ENCODE measurements at places on chromosomes 7 and 10.

GRCh38 chr10:70330671-70331070, 46.9 kb upstream of the NPFFR1 start:
- DNase-seq = no peak

DNA sequence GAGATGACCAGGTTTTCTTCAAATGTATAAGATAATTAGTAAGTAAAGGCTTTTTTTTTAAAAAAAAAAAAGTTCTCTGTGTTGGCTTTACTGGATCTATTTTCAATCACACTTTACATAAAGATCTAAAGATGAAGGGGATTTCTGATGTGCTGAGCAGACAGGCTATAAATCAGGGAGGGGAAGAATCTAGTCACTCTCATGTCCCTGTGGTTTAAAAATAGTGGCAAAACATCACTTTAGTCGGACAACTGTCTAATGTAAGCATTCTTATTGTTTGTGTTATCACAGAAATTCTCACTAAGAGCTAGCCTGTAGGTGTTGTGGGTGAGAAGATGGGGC, 132.7 kb downstream of the ICA1 start:
- DNase-seq = no peak

- DNase-seq = no peak
Observed at GRCh38 chr7:136870866-136871487, 2.5 kb downstream of the CHRM2 start.

DNA sequence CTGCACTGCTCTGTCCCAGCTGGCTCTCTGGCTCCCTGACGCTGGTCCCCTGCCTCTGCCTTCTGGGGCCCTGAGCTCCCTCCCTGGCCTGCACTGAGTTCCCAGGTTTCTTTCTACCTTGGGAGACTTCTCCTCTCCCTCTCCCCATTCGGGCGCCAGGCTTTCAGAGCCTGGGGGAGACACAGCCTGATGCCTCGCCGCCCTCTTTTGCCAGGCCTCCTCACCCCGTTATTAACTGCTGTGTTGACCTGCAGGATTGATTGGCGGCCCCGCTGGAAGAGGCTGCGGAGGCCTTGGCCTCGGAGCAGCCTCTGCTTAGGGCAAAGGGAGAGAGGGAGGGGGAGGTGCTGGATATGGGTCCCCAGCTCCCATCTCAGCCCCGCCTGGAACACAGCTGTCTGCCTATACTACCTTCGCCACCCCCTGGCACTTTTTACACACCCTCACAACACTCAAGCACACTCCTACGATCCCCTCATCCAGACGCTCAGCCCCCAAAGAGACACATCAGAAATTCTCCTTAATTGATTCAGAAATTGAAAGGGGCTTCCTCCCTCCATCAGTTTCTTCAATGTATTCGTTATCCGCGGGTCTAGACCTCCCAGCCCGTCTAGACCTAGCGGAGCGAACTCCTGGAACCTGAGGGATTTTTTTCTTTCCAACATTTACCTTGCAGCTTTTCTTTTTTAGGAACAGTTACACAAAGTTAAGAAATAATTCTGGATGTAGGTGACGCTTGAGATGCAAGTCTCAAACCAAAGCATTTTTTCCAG, 7.1 kb upstream of the PAX2 start:
- no peak for DNase-seq

- DNase-seq = no peak
Observed at GRCh38 chr7:2729893-2730716, 42.1 kb downstream of the AMZ1 start.

- no peak for DNase-seq
Observed at GRCh38 chr10:89985446-89985845, 284.1 kb downstream of the KIF20B start.

GRCh38 chr7:135745703-135746312, 2.8 kb downstream of the FAM180A start:
- no peak for DNase-seq

- no peak for DNase-seq
Observed at GRCh38 chr7:91343420-91343960, 79.3 kb downstream of the FZD1 start.

DNA sequence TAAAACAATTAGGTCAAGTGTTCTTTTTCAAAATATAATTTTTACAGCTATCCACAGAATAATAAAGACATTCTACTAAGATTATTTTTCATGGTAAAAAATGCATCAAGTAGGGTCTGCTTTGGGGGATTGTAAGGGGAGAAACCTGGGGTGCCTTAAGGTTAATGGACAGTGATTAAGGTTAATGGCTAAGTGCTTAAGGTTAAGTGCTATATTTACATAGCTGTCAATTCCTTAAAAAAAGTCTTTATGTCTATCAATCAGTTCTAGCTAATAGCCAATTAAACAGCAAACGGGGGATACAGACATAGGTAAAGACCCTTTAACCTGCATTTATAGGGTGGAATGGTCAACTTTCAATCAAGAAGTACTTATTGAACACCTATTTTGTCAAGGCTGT, 284.5 kb upstream of the SEMA3A start:
- no peak for DNase-seq

DNA sequence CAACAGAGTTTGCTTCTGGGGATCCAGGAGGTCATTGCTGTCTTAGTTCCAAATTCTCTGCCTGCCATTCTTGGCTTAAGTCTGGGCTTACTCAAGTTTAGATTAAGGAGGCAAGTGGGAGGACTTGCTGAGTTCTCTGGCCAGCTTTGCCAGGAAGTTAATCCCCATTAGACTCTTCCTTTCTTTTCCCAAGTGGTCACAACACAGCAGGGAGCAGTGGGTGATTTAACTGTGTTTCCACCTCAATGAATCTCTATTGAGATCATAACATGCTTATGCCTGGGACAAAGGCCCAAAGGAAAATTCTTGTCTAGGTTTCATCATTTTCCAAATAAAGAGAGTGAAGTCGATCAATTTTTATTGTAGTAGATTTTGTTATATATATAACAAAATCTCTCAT, 1159.6 kb downstream of the SORCS3 start:
- no peak for DNase-seq

- peak; percentile 64 for DNase-seq
Observed at GRCh38 chr10:102673819-102674511, 29.7 kb downstream of the TRIM8 start.

DNA sequence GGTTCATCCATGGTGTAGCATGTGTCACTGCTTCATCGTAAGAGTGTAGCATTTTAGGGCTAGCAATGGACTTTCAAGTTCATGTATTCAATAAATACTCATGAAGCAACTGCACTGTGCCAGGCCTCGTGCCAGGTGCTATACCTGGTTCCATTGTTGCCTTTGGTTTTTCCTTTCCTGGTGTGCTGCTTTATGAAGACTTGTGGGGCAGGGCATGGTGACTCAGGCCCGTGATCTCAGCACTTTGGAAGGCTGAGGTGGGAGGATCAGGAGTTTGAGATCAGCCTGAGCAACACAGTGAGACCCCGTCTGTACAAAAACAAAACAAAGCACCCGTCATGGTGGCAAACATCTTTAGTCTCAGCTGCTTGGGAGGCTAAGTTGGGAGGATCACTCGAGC, 2.2 kb upstream of the CPA4 start:
- no peak for DNase-seq

DNA sequence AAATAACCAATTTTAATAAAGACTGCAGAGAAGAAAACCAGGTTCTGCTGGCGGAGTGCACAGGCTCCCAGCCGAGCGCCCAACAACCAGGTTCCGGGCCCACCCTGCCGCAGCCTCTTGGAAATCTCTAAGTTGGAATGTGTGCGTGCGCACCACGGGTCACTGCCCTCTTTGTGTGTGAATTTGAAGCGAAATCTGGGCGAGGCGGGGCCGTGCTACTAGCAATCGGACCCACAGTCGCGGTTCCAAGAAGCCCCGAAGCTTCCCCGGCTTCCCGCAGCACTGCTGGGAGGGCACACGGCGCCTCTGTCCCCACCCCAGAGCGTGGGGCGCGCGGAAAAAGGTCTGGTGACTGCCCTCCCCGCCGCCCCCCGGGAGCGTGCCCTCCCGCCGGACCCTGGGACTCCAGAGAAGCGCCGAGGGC, 666 bp upstream of the MAP3K8 start:
- no peak for DNase-seq

- DNase-seq = no peak
Observed at GRCh38 chr7:47384755-47385535, 197.0 kb downstream of the TNS3 start.

Measured in effector CD8-positive, alpha-beta T cell (primary cell).